Endothelial cell of umbilical vein (primary cell): ENCODE measurements at places on chromosomes 11 and 22. TPM values are rescaled to one million over a fixed set of nuclear protein-coding genes. Genes with fewer than 3 reads are reported as not detected.
A peak's percentile ranks its signal among the peaks of the same experiment; 100 is the strongest.

Gene CCDC89
- total RNA-seq = 0.23 TPM in 1 of 2 replicates, not detected in the other

Gene GLB1L2
- 0.28 and 0.55 TPM in 2 replicates for total RNA-seq

Gene PARVA
- 99.8 and 104 TPM in 2 replicates for total RNA-seq

Gene TSSK2
- not detected in 2 replicates for total RNA-seq

Gene MMP8
- not detected in 2 replicates for total RNA-seq

Gene GGTLC2
- total RNA-seq = not detected in 2 replicates

Gene SMIM35
- not detected in 2 replicates for total RNA-seq

Gene SLC17A6
- total RNA-seq = not detected in 2 replicates

Gene CHRM4
- total RNA-seq = 0.22 TPM in 1 of 2 replicates, not detected in the other

Gene CAPN5
- total RNA-seq = 14.3 and 15.0 TPM in 2 replicates

DNA sequence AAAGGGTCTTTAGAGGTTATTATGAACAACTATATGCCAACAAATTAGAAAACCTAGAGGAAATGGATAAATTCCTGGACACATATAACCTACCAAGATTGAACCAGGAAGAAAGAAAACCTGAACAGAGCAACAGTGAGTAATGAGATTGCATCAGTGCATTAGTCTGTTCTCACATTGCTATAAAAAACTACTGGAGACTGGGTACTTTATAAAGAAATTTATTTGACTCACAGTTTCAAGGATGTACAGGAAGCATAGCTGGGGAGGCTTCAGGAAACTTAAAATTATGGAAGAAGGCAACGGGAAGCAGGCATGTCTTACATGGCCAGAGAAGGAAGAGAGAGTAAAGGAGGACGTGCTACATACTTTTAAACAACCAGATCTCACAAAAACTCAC is 70.8 kb upstream of the GNAZ start:
- H3K27me3 ChIP-seq = no peaks in the 10 kb centered on the region
- DNase-seq = no peak
- H3K36me3 ChIP-seq = no peaks in the 10 kb centered on the region
- H3K4me3 ChIP-seq = no peak overlapping the region
- H3K4me1 ChIP-seq = no peaks in the 10 kb centered on the region
- no peak overlapping the region for H3K27ac ChIP-seq

DNA sequence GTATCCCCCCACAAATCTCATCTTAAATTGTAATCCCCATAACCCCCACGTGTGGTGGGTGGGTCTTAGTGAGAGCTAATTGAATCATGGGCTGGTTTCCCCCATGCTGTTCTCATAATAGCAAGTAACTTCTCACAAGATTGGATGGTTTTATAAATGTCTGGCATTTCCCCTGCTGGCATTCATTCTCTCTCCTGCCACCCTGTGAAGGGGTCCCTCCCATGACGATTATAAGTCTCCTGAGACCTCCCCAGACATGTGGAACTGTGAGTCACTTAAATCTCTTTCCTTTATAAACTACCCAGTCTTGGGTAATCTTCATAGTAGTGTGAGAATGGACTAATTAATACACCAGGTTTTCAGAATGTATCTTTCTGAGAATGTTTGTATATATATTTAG is 1159.4 kb downstream of the FAM181B start:
- H3K4me1 ChIP-seq = no peaks in the 10 kb centered on the region
- no peaks in the 10 kb centered on the region for H3K36me3 ChIP-seq
- H3K27me3 ChIP-seq = no peaks in the 10 kb centered on the region
- DNase-seq = no peak

GRCh38 chr22:38799265-38800002 is 5.5 kb upstream of the DNAL4 start:
- no peak for DNase-seq
- no peak overlapping the region for H3K27ac ChIP-seq
- H3K4me3 ChIP-seq = no peak overlapping the region
- no peaks in the 10 kb centered on the region for H3K4me1 ChIP-seq
- H3K36me3 ChIP-seq = no peaks in the 10 kb centered on the region
- H3K27me3 ChIP-seq = peaks cover 10% of the 10 kb centered on the region

GRCh38 chr22:39170825-39171622 is 18.5 kb upstream of the CBX7 start:
- no peaks in the 10 kb centered on the region for H3K36me3 ChIP-seq
- peak; percentile 76 for DNase-seq
- peaks cover 48% of the 10 kb centered on the region for H3K4me1 ChIP-seq
- no peaks in the 10 kb centered on the region for H3K27me3 ChIP-seq
- H3K4me3 ChIP-seq = no peak overlapping the region

- H3K27ac ChIP-seq = no peak overlapping the region
- no peak for DNase-seq
- no peaks in the 10 kb centered on the region for H3K4me1 ChIP-seq
- H3K4me3 ChIP-seq = no peak overlapping the region
- no peaks in the 10 kb centered on the region for H3K36me3 ChIP-seq
- no peaks in the 10 kb centered on the region for H3K27me3 ChIP-seq
Measured at GRCh38 chr11:78270971-78271370, 82.3 kb downstream of the USP35 start.

- no peak for DNase-seq
- no peak overlapping the region for H3K4me3 ChIP-seq
- H3K27me3 ChIP-seq = peaks cover 6% of the 10 kb centered on the region
- no peak overlapping the region for H3K27ac ChIP-seq
- no peaks in the 10 kb centered on the region for H3K4me1 ChIP-seq
Measured at GRCh38 chr11:60988658-60989057, 17.2 kb downstream of the CD6 start.

DNA sequence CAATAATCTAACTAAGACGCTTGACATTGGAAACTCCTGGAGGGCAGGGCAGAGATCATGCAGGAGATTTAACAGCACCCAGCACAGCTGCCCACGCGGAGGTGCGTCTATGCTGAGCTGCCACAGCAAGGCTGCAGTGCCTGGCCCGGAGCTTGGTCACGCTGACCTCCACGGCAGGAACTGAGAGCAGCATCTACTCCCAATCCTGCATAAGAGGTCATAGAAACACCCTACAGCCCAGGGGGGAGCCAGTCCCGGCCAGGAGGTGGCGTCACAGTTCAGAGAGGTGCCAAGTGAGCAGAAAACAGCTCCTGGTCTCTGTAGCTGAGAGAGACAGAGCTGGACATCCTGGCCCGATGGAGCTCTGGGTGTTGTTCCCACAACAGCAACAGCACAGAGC is 121.1 kb upstream of the TMEM45B start:
- peaks cover 8% of the 10 kb centered on the region for H3K4me1 ChIP-seq
- H3K4me3 ChIP-seq = no peak overlapping the region
- DNase-seq = no peak
- H3K36me3 ChIP-seq = no peaks in the 10 kb centered on the region
- no peaks in the 10 kb centered on the region for H3K27me3 ChIP-seq
- no peak overlapping the region for H3K27ac ChIP-seq

GRCh38 chr11:6757373-6757967 is 14.3 kb downstream of the OR2AG2 start:
- H3K27me3 ChIP-seq = peaks cover 2% of the 10 kb centered on the region
- no peaks in the 10 kb centered on the region for H3K36me3 ChIP-seq
- DNase-seq = peak; percentile 73
- no peaks in the 10 kb centered on the region for H3K4me1 ChIP-seq
- no peak overlapping the region for H3K4me3 ChIP-seq

GRCh38 chr22:46813816-46814597 is 51.6 kb downstream of the TBC1D22A start:
- no peaks in the 10 kb centered on the region for H3K27me3 ChIP-seq
- no peaks in the 10 kb centered on the region for H3K36me3 ChIP-seq
- H3K4me1 ChIP-seq = peaks cover 24% of the 10 kb centered on the region
- no peak overlapping the region for H3K4me3 ChIP-seq

- no peaks in the 10 kb centered on the region for H3K36me3 ChIP-seq
- H3K4me3 ChIP-seq = no peak overlapping the region
- peaks cover 4% of the 10 kb centered on the region for H3K27me3 ChIP-seq
- no peak for DNase-seq
Measured at GRCh38 chr11:117443266-117444186, 115.9 kb downstream of the CEP164 start.

DNA sequence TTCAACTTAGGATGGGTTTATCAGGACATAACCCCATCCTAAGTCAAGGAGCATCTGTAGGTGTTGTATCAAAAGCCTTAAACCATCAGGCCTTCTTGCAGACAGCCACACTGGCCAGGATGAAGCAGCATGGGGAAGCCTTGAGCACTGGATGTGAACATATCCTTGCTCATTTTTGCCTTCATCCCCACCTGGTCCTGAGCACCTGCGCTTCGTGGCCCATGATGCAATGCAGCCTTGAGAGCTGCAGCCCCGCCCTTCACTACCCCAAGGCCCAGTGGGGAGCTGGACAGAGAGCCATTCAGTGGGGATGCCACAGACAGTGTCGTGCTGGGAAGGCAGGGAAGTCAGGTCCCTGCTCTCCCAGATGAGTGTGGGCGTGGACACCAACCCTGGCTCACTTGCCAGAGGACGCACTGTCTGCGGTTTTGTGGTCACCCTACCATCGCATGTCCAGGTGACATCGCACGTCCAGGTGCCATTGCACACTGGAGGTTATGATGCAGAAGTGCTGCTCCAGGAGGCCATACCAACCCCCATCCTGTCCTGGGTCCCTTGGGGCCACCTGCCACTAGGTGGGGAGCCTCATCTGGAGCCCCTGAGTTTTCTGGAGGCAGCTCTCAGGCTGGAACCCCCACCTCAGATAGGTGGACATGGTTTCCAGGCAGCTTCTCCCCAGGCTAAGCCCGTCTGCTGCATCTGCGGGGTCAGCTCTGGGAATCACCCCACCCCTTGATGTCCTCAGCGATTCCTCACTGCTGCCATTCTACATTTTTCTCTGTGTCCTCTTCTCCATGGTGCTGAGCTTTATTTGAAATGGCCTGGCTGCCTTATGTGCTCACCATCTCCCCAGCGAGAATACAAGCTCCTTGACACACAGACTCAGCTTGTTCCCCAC is 14.4 kb downstream of the GNAZ start:
- no peaks in the 10 kb centered on the region for H3K36me3 ChIP-seq
- no peaks in the 10 kb centered on the region for H3K27me3 ChIP-seq
- H3K27ac ChIP-seq = no peak overlapping the region
- H3K4me3 ChIP-seq = no peak overlapping the region

GRCh38 chr11:67649634-67650510 is 658 bp downstream of the ACY3 start:
- H3K36me3 ChIP-seq = no peaks in the 10 kb centered on the region
- no peaks in the 10 kb centered on the region for H3K4me1 ChIP-seq
- no peak overlapping the region for H3K4me3 ChIP-seq
- no peak for DNase-seq

GRCh38 chr11:68762481-68762880 is 11.2 kb upstream of the TESMIN start:
- no peak for DNase-seq
- peaks cover 41% of the 10 kb centered on the region for H3K36me3 ChIP-seq
- H3K4me3 ChIP-seq = no peak overlapping the region
- H3K4me1 ChIP-seq = no peaks in the 10 kb centered on the region

DNA sequence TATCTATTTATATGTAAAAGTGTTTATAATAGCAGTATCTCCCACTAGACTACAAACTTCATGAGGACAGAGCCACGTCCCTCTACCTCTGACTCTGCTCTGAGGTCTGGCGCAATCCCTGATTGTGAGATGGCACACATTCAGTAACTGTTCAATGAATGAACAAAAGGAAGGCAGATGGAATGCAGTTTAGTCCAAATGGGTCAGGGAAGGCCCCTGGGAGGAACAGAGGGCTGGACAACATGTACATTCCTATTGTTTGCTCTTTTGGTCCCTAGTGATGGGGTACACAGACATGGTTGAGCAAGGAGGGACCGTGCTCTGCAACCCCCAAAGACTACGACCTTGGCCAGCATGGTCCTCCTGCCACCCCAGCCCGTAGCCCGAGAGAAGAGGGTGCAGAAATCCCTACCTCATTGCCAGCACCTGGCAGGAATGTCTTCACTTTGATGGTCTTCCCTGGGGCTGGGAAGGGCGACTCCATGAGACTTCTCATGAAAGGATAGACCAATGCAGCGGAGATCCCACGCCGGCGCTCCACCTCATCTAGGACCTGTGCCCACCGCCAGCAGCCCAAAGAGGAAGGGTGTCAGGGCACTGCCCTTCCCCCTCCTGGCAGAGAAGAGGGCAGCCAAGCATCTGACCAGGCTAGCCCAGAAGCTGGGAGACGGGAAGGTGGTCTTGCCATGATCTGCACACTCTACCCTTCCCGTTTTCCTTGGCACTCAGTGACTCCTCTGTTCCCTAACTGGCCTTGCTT is 24.3 kb downstream of the RPL27A start:
- H3K27ac ChIP-seq = no peak overlapping the region
- no peak overlapping the region for H3K4me3 ChIP-seq
- no peaks in the 10 kb centered on the region for H3K36me3 ChIP-seq
- H3K27me3 ChIP-seq = no peaks in the 10 kb centered on the region
- no peak for DNase-seq

GRCh38 chr11:125464666-125465065 is 31.4 kb downstream of the FEZ1 start:
- no peaks in the 10 kb centered on the region for H3K36me3 ChIP-seq
- no peaks in the 10 kb centered on the region for H3K27me3 ChIP-seq
- no peak overlapping the region for H3K27ac ChIP-seq
- DNase-seq = no peak
- H3K4me3 ChIP-seq = no peak overlapping the region
- no peaks in the 10 kb centered on the region for H3K4me1 ChIP-seq

DNA sequence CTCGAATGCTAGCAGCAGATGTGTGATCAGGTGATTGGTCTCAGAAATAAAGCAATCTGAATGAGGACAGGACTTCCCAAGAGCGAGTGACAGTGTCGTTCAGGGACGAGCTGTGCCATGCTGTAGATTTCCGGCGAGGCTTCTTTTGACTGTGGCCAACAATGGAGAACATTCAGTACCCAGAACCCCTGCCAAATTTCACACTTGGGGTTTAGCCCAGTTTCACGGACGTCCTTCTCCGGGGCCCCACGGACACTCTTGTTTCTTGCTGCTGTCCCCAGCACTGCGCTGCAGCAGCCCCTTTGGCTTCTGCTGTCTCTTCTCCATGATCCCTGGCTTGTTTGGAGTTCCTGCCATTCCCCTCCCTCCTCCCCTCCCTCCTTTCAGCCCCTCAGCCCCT is 115.1 kb upstream of the GRAMD1B start:
- H3K4me1 ChIP-seq = no peaks in the 10 kb centered on the region
- no peak for DNase-seq
- no peak overlapping the region for H3K27ac ChIP-seq
- no peaks in the 10 kb centered on the region for H3K36me3 ChIP-seq
- H3K4me3 ChIP-seq = no peak overlapping the region

DNA sequence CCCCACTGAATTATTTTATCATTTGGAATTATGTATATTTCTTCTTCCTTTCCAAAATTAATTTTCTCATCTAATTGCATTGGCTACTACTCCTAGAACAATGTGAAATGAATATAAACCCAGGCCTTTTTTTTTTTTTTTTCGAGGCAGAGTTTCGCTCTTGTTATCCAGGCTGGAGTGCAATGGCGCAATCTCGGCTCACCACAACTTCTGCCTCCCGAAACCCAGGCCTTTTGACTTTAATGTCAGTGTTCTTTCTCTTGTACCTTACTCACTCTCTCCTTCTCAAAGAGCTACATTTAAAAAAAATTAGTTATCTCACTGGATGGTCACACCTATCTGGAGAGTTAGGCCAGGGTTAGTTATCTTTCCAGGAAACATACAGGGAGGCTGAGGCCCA is 35.3 kb upstream of the LRRC32 start:
- no peaks in the 10 kb centered on the region for H3K27me3 ChIP-seq
- no peaks in the 10 kb centered on the region for H3K36me3 ChIP-seq
- peaks cover 11% of the 10 kb centered on the region for H3K4me1 ChIP-seq
- H3K27ac ChIP-seq = no peak overlapping the region

GRCh38 chr11:69348414-69349235 is 54.7 kb downstream of the MYEOV start:
- H3K27ac ChIP-seq = no peak overlapping the region
- H3K36me3 ChIP-seq = no peaks in the 10 kb centered on the region
- no peaks in the 10 kb centered on the region for H3K27me3 ChIP-seq
- no peak for DNase-seq
- H3K4me1 ChIP-seq = peaks cover 37% of the 10 kb centered on the region
